ENCODE measurements at places on chromosomes 4 and X. TPM values are rescaled to one million over a fixed set of nuclear protein-coding genes. Genes with fewer than 3 reads are reported as not detected.

GALNTL6 gene
- total RNA-seq: 0.10 TPM

DNA sequence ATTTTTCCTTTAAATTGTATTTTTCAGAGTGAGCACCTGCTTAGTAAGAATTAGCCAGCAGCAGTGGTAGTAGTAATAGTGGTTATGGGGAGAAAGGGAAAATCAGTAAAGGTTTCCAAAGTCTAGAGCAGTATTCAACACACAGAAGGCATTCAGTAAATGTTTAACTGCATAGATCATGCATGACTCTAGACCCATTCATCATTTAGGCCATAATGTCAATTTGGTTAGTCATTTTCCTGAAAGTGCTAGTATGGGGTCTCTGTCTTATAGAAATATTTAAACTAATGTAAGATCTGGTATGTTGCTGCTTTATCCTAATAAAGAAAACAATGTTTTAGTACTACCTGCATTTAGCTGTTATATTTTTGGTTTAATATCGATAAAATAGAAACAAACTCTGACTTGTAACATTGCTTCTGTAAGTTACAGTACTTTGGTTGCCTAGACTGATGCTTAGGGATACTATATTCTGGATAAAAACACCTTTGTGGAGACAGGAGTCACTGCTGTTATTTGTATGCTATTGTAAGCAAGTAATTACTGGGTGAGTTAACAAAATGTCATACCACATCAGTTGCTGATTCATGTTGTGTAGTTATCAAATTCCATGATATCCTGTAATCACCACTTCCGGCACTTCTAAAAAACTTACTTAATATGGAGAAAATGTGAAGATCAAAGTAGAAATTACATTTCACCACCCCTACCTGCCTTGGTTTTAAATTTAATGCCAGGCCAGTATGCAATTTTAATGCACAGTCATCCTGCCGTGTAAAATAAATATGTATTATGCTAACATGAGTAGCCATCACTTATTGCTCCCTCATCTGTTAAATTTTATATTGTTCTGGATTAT is 115.8 kb upstream of the BMPR1B start:
- H3K27ac ChIP-seq: no peak overlapping the region
- DNase-seq: no peak
- H3K36me3 ChIP-seq: peaks cover 18% of the 10 kb centered on the region

PWWP3B gene
- 0.21 TPM for total RNA-seq

BGN gene
- 393 TPM for total RNA-seq

REPS2 gene
- total RNA-seq: 10.6 TPM

DNA sequence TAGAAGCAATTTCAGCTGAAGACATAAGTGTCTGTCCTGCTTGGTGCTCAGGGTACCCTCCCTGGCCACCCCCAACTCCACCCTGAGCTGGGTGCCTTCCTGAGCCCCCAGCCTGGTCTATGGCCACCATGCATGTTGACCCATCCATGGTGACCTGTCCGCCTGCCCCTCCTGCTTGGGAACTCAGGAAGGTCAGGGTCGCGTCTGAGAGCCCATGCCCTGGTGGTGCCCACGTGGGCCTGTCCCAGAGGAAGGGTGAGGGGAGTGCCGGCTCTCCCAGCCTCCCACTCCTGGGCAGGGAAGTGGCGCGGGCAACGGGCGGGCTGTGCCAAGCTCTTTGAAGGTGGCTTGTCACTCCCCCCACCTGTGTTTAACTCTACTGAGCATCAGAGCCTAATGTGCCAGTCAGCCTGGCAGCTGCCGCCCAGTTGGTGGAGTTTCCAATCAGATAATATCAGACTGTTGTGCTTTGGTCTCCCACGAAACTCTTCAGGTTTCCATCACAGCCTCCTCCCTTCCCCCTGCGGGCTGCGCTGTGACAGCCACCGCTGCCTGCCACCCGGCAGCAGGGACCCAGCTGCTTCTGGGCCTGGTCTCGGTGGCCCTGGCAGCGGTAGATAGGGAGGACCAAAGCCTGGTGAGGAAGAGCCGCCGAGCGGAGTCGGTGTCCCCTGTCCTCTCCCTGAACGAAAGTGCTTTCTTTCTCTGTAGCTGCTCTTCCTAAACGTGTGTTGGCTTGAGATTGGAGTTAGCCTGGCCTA is 4.8 kb downstream of the SH3BP2 start:
- H3K36me3 ChIP-seq: no peaks in the 10 kb centered on the region
- H3K4me1 ChIP-seq: peaks cover 28% of the 10 kb centered on the region
- H3K4me3 ChIP-seq: peak overlapping the region; percentile 56
- no peak overlapping the region for H3K27ac ChIP-seq
- peaks cover 3% of the 10 kb centered on the region for H3K27me3 ChIP-seq
- peak; percentile 3 for DNase-seq

OGT gene
- total RNA-seq: 139 TPM

ADH7 gene
- not detected for total RNA-seq

GRCh38 chrX:112834031-112834845 is 6.4 kb downstream of the AMOT start:
- H3K4me3 ChIP-seq: no peak overlapping the region
- no peak overlapping the region for H3K27ac ChIP-seq
- H3K36me3 ChIP-seq: no peaks in the 10 kb centered on the region
- DNase-seq: no peak

ARHGEF9 gene
- total RNA-seq: 14.3 TPM

GABRB1 gene
- total RNA-seq: not detected

DNA sequence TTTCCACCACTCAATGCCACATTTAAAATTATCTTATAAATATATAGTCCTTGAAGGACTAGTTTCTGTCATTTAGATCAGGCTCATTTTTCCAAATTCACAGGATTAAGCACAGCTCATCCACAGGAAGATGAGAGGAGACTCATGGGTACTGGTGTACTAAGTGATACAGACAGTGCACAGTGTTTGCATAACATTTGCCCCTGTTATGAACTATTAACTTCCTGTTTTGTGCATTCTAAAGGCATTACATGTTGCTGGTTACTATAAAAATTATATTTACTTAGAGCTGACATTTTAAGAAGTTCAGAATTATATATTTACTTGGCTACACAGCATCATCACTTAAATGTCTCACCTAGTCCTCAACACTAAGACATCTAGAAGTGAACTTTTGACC is 772.0 kb downstream of the TECRL start:
- H3K36me3 ChIP-seq: no peaks in the 10 kb centered on the region
- no peaks in the 10 kb centered on the region for H3K4me1 ChIP-seq
- H3K27me3 ChIP-seq: no peaks in the 10 kb centered on the region

GRSF1 gene
- total RNA-seq: 69.5 TPM

- no peak overlapping the region for H3K4me3 ChIP-seq
- no peak for DNase-seq
- no peaks in the 10 kb centered on the region for H3K4me1 ChIP-seq
- H3K27me3 ChIP-seq: no peaks in the 10 kb centered on the region
Observed at GRCh38 chr4:120352739-120353138, 286.1 kb upstream of the MAD2L1 start.

DNA sequence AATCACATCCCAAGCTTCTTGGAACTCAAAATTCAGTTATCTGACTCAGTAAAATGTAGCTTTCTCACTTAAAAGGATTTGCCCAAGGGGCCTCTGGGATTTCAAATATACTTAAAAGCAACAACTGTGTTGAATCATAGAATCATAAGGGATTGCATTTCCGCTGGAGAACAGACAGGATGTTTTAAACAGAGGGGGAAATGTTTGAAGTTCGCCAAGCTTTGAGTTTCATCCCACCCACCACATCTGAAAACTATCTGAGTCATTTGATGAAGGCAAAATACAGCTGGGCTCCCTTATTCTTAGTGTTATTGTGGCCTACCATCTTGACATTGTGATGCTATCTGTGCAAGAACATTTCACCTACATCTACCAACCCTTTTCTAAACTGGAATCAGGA is 73.5 kb downstream of the PPP1R2C start:
- H3K36me3 ChIP-seq: no peaks in the 10 kb centered on the region
- no peak for DNase-seq
- H3K27ac ChIP-seq: no peak overlapping the region
- peaks cover 7% of the 10 kb centered on the region for H3K4me1 ChIP-seq
- no peak overlapping the region for H3K4me3 ChIP-seq
- no peaks in the 10 kb centered on the region for H3K27me3 ChIP-seq

GRCh38 chr4:146739182-146739581 is 100.5 kb downstream of the POU4F2 start:
- H3K36me3 ChIP-seq: peaks cover 3% of the 10 kb centered on the region
- H3K27me3 ChIP-seq: no peaks in the 10 kb centered on the region
- H3K4me3 ChIP-seq: no peak overlapping the region
- DNase-seq: no peak

CXCL5 gene
- 3.4 TPM for total RNA-seq

DNA sequence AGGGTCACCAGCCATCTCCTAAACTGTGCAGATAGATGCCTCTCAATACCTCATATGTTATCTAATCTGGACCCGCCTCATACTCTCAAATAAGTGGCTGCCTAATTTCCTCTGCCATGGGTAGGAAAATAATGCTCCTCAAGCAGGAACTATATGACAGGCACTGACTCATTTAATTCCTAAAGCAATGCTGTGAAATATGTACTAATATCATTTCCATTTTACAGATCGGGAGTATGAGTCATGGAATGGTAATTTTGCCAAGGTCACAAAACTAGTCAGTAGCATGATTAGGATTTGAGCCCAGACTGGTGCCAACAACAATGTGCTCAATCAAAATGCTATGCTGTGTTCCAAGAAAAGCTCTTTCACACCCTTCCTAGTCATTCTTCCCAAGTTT is 3.0 kb upstream of the NXT2 start:
- no peak for DNase-seq
- no peak overlapping the region for H3K4me3 ChIP-seq
- H3K27me3 ChIP-seq: peaks cover 4% of the 10 kb centered on the region
- H3K36me3 ChIP-seq: no peaks in the 10 kb centered on the region
- H3K27ac ChIP-seq: no peak overlapping the region

DNA sequence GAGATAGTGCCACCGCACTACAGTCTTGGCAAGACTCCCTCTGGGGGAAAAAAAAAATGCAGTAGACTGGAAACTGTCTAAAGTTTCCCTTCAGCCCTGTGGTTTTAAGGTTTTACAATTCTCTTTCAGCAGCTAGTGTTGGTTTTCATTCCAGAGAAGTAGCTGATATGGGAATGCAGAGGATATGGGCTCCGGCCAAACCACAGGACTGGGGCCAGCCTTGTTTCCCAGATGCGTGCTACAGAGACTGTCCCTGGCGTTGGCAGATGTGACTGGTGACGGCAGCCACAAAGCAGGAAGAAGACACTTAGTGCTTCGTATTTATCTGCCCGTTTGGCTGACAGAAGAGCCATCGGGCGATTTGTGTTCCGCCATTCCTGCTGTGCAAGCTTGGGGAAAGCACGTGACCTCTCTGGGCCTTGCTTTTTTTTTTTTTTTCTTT is 43.2 kb downstream of the ZBTB49 start:
- H3K36me3 ChIP-seq: no peaks in the 10 kb centered on the region
- peaks cover 6% of the 10 kb centered on the region for H3K4me1 ChIP-seq
- H3K4me3 ChIP-seq: no peak overlapping the region
- H3K27ac ChIP-seq: no peak overlapping the region
- peaks cover 5% of the 10 kb centered on the region for H3K27me3 ChIP-seq
- DNase-seq: no peak

YY2 gene
- total RNA-seq: 1.6 TPM

DNA sequence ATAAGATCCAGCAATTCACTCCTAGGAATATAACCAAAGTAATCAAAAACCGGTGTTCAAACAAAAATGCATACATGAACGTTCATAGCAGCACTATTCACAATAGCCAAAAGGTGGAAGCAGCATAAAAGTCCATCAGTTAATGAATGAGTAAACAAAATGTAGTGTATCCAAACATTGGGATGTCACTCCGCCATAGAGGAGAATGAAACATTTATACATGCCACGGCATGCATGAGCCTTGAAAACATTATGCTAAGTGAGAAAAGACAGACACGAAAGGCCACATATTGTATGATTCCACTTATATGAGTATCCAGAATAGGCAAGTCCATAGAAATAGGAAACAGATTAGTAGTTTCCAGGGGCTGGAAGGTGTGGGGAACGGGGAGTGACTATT is 11.0 kb upstream of the PDLIM3 start:
- no peaks in the 10 kb centered on the region for H3K36me3 ChIP-seq
- no peak overlapping the region for H3K4me3 ChIP-seq
- H3K4me1 ChIP-seq: peaks cover 3% of the 10 kb centered on the region
- no peak overlapping the region for H3K27ac ChIP-seq

- peak overlapping the region; percentile 42 for H3K27ac ChIP-seq
- no peak overlapping the region for H3K4me3 ChIP-seq
- DNase-seq: no peak
- no peaks in the 10 kb centered on the region for H3K36me3 ChIP-seq
- peaks cover 39% of the 10 kb centered on the region for H3K4me1 ChIP-seq
Observed at GRCh38 chrX:7083468-7084396, 63.8 kb upstream of the STS start.

- peaks cover 7% of the 10 kb centered on the region for H3K4me1 ChIP-seq
- no peaks in the 10 kb centered on the region for H3K36me3 ChIP-seq
- peak; percentile 54 for DNase-seq
- no peaks in the 10 kb centered on the region for H3K27me3 ChIP-seq
Observed at GRCh38 chrX:93673056-93673868, at the start of gene NAP1L3. NAP1L3 (minus strand) TSS chrX:93673578; CDS start chrX:93673304, 274 bp downstream.

DNA sequence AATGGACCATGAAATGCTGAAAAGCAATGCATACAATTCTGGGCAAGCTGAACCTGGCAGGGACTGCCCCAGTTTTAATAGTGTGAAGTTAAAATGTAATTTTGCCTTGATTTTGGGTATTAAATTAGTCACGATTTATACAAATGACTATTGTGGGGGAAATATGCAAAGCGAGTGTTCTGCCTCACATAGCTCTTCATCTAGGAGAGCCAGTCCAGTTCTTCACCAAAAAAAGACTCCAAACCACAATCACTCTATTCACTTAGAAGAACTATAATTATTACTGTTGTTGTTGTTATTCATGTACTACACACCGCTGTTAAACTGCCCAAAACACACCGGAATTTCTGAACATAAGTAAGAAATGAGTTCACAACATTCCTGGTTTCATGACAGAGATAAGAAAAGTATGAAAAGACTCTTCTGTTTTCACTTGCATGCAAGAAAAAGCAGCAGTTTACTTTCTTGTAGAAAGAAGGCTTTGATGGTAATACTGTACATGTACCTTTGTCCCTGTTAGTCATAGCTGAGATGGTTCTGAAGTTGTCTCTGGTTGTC is 101.9 kb downstream of the QRFPR start:
- no peak overlapping the region for H3K4me3 ChIP-seq
- no peak for DNase-seq
- H3K4me1 ChIP-seq: no peaks in the 10 kb centered on the region
- H3K36me3 ChIP-seq: no peaks in the 10 kb centered on the region
- H3K27ac ChIP-seq: no peak overlapping the region
- H3K27me3 ChIP-seq: peaks cover 3% of the 10 kb centered on the region

DNA sequence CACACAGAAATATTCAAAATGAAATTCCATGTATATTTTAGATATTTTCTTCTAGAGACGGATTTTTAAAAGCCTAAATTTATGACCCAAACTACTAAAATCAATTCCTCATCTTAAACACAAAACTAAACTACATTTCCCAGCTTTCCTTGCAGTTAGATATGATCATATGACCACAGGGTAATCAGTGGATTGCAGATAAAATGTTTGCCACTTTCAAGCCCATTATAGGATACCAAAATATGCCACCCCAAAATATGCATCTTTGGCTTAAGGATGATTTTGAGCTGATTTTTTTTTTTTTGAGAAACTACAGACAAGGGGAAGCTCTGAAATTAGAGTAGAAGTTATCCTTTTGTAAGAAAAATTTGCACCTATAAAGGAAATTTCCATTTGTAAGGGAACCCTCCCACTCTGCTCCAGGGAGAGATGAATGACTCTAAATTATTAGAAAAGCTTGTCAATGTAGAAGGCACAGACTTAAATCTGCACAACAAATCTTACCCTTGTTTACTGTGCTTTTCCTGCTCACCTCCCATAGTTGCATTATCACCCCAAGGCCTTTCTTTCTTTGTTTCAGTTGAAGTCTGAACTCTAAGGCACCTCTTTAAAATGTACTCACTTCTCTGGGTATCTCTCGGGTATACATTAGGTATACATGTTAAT is 503.0 kb downstream of the PDHA2 start:
- no peak for DNase-seq
- H3K4me1 ChIP-seq: no peaks in the 10 kb centered on the region
- no peak overlapping the region for H3K27ac ChIP-seq
- no peak overlapping the region for H3K4me3 ChIP-seq
- H3K27me3 ChIP-seq: no peaks in the 10 kb centered on the region

Measured in endothelial cell (in vitro differentiated cells).